ENCODE measurements at places on chromosomes 16 and 17.
A peak's percentile ranks its signal among the peaks of the same experiment; 100 is the strongest.

DNA sequence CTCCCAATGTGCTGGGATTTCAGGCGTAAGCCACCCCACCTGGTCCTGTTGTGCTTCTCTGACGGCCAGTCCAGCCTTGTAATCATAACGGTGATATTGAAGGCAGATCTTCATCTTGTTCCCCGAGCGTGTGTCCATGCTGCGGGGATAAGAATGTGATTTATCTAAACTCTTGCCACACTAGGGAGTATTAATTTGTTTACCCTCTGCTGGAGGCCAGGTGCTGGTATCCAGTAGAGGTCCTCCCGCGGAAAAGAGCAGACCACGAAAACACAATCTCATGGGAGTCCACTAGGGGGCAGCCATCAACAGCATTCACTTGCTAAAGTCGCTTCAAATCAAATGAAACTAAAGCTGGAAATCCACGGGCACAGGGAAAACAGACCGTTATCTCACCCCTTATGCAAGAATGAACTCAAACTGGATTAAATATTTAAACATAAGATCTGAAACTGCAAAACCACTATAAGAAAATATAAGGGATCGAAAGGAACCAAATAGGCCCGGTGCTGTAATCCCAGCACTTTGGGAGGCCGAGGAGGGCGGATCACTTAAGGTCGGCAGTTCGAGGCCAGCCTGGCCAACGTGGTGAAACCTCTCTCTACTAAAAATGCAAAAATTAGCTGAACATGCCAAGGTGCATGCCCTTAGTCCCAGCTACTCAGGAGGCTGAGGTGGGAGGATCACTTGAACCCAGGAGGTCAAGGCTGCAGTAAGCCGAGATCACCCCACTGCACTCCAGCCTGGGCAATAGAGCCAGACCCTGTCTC, 22.3 kb upstream of the RBBP6 start:
- peak; percentile 85 for DNase-seq

DNA sequence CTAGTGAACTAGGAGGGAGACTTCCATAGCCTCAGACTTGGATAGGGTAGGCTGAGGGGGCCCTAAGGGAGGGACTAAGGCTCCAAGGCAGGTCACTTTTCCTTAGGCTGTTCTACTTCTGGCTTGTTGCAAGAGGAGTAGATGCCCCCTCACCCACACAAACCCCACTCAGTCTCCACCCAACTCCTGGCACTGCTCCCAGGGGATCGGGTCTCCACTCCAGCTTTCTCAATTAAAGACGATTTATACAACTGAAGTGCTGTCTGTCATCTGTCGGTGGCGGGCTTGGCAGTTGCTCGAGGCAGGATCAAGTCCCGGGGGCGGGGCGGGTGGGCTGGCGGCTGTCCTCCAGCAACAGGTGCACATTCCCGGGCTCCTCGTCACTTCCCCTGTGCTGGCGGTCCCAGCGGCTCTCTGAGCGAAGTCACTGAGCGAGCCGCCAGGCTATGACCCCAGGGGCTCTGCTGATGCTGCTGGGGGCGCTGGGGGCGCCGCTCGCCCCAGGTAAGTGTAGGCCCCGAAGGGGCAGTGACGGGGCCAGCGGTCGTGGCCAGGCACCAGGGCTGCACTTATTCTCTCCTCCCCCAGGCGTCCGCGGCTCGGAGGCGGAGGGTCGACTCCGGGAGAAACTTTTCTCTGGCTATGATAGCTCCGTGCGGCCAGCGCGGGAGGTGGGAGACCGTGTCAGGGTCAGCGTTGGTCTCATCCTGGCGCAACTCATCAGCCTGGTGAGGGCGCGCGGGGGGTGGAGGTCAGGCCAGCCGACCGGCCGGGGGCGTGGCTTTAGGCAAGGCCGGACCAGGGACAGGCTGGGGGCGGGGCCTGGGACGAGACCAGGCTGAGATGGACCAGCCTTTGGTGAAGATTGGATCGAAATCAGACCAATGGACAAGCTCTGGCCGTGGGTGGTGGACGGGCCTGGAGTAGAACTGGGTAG, at the start of gene CHRNB1:
Gene CHRNB1 (plus strand): TSS at position 380 of the 937 bp plus-strand sequence. CDS start 67 bp downstream, at position 447.
- peak; percentile 79 for DNase-seq

DNA sequence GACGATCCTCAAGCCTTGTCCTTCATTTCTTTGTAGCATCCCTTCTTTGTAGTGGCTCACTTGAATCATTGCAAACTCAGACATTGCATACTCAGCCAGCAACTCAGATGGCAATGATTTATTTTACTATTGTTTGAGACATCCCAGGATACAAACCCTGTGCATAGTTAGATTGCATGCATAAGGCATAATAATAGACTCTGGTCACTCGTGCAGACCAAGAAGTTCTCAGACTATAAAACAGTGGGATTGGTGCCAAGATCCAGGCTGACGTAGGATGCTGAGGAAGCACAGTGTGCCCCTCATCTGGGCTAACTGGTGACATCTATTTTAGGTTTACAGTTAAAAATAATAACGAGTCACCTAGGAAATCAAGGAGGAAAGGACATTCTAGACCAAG, 142.3 kb downstream of the PMP22 start:
- DNase-seq, result no peak

DNA sequence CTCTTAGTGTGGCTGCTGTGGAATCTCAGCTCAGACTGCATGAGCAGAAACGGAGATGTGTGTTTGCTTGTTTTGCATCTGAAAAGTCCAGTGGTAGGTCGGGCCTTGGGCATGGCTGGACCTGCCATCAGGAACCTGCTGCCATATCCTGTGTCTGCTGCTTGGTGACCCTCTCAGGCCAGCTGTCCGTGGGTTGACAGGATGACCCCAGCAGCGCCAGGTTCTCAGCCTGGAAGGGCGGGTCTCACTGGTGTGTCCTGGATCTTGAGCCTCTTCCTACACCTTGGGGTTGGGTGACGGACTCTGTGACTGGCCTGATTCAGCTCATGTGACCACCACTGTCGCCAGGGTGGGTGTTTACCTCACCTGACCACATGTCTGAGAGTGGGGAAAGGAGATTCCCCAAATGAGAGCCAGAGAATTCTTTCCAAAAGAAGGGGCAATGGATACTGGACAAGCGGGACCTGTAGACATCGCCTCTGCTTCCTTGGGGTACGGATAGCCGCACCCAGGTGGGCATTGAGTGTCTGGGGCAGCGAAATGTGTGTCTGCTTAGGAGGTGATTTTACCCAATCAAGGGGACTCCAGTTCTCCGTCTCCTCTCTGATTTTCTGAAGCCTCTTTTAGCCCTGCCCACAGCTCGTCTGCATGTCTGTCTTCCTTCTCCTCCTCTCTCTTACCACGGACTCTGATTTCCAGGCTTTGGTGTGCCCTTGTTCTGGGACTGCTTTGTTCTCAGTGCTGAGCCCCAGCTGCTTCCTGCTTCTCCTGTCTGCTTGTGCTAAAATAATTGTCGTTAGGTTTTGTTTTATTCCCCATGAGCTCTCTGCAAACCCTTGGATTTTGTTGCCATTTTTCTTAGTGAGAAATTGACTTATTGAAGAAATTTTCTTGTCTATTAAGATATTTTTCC, 399.7 kb downstream of the CPPED1 start:
- DNase-seq, result no peak

GRCh38 chr16:66618588-66619375, 14.3 kb downstream of the CMTM3 start:
- DNase-seq, result no peak

- no peak for DNase-seq
Observed at GRCh38 chr16:8686031-8686621, 11.7 kb downstream of the ABAT start.

GRCh38 chr17:57281887-57282286, 25.6 kb downstream of the MSI2 start:
- DNase-seq, result no peak

DNA sequence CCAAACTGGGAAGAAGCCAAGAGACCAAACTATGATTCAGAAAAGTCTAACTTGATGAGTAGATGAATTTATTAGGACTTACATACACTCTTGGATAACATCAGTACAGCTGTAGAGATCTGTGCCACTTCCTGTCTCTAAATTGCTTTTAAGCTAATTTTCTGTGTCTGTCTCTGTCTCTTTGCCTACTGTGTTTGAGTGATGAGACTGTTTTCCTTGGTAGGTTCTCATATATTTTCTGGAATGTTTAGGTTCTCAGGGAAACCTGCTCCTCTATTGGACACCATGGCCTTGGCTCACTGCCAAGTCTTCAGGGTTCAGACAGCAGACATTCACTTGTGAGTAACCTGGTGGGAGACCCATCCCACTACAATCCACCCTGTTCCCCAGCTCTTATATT, 103.5 kb upstream of the KIF2B start:
- no peak for DNase-seq

DNA sequence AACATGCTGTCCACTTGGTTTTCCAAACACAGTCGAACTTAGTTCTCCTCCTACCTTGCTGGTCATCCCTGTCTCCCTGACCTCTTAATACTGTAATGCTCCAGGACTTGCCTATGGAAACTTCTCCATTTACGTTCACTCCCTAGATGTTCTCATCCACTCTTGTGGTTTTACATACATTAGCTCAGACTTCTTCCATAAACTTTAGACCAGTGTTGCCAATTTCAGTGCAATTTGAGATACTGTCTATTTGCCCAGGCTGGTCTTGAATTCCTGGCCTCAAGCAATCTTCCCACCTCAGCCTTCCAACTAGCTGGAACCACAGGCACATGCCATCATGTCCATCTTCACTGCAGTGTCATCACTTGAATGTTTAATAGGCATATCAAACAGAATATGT, 1.5 kb downstream of the MATCAP1 start:
- peak; percentile 26 for DNase-seq

- DNase-seq, result no peak
Observed at GRCh38 chr16:85274924-85275323, 162.7 kb upstream of the CIBAR2 start.

- no peak for DNase-seq
Observed at GRCh38 chr16:88284626-88285513, 97.9 kb upstream of the ZNF469 start.

GRCh38 chr16:31080035-31080629, 5.9 kb downstream of the ZNF646 start:
- DNase-seq, result no peak

- no peak for DNase-seq
Observed at GRCh38 chr16:85535352-85536072, 77.6 kb upstream of the GSE1 start.

GRCh38 chr16:9138731-9139501, 47.5 kb downstream of the HAPSTR1 start:
- DNase-seq, result peak; percentile 58

DNA sequence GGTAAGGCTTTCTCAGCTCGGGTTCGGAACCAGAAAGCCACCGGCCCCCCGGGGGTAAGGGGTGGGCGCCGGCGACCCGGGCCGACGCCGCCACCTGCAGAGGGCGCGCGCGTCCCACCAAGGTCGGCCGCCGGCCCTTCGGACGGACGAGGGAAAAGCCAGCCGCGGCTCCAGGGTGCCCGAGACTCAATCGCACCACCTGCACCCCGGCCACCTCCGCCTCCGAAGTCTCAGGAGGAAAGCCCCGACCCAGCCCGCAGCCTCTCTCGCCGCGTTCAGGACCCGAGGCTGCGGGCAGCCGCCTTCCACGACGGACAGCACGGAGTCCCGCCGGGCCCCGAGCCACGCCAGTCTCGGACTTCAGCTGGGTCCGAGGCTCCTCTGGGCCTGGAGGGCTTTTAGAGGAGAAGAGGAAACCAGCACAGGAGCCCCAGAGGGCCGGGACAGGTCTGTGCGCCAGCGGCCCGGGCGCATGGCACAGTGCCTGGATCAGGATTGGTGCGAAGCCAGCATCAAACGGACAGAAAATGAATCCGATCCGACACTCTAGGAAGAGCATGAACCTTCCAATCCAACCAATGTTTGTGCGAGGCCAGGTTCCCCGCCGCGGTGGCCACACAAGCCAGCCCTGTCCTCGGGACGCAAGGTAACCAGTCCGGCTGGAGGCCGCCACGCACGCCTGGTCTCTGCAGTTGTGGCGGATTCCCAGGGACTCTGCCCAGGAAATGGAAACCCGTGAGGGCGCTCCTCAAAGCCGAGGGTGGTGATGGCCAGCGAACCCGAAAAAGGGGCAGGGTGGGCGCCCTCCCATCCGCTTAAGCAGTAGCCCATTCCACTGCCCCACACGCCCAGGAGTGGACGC, 6.7 kb downstream of the CBX8 start:
- peak; percentile 29 for DNase-seq

- DNase-seq, result no peak
Observed at GRCh38 chr17:81335773-81336157, 40.7 kb upstream of the SLC38A10 start.

- DNase-seq, result no peak
Observed at GRCh38 chr17:60542071-60542470, 16.0 kb upstream of the APPBP2 start.

DNA sequence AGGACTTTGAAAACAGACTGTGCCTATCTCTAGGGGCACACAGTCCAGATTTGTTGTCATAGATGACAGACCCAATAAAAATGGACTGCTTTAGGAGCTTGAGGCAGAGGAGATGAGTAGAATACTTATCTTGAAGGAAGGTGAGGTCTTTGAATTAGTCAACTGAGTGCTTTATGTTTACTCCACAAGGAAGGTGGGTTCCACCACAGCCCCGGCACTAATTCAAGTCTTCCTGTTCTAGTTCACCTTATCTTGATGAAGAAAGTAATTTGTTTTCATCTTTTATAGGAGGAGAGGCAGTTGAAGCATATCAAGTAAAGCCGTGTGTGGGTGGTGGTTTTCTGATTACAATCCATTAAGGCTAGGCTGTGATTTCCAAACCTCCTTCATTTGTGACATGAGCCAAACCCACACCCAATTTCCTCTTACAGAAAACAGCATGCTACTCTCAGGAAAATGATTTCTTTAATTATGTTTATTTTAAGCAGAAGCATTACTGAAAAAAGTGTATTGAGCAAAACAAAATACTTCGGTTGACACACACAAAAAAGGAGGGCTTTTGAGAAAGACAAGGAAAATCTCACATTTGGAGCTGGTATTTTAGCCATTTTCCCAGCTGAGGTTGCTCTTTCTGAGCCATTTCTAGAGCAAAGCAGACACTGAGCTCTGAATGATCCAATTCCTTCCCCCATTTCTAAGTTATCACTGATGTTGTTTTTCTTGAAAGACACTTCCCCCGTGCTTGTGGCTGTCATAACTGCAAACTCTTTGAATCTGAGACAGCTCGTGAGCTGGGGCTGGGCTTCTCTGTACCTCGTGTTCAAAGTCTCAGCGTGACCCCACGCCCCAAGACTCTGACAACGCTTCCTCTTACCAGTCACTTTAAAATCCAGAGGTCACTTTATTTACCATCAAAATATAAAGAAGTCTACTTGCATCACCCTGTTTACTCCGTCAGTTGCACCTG, 35.4 kb downstream of the CDRT15 start:
- DNase-seq, result peak; percentile 67
